ENCODE measurements at places on chromosomes 5 and 9. TPM values are rescaled to one million over a fixed set of nuclear protein-coding genes. Genes with fewer than 3 reads are reported as not detected.

The GAS1 gene
- 980 TPM for total RNA-seq

The CSF1R gene
- total RNA-seq: 0.16 TPM

The PCDHB16 gene
- total RNA-seq: 0.81 TPM

The GABRA6 gene
- total RNA-seq: not detected

The RETREG1 gene
- total RNA-seq: 29.4 TPM

The APBA1 gene
- 11.5 TPM for total RNA-seq

The TNFSF8 gene
- not detected for total RNA-seq

The ZDHHC11B gene
- total RNA-seq: not detected

The MCIDAS gene
- total RNA-seq: not detected

The IFNB1 gene
- not detected for total RNA-seq

The CDK9 gene
- total RNA-seq: 53.1 TPM

The ANKRD31 gene
- 0.32 TPM for total RNA-seq

The TUT7 gene
- 45.9 TPM for total RNA-seq

The PTPRD gene
- 2.2 TPM for total RNA-seq

The OBP2B gene
- total RNA-seq: not detected

The NMUR2 gene
- total RNA-seq: not detected

The PLCXD3 gene
- 0.12 TPM for total RNA-seq

The PLEKHG4B gene
- total RNA-seq: 0.36 TPM

The PCSK1 gene
- 0.36 TPM for total RNA-seq
